MCF 10A (cell line): ENCODE measurements at places on chromosomes 3 and 15.

- H3K36me3 ChIP-seq = no peaks in the 10 kb centered on the region
- H3K27ac ChIP-seq = no peak overlapping the region
- no peak overlapping the region for H3K4me3 ChIP-seq
- DNase-seq = no peak
These were observed 242.8 kb downstream of the TBL1XR1 start for GRCh38 chr3:176954517-176954916.

DNA sequence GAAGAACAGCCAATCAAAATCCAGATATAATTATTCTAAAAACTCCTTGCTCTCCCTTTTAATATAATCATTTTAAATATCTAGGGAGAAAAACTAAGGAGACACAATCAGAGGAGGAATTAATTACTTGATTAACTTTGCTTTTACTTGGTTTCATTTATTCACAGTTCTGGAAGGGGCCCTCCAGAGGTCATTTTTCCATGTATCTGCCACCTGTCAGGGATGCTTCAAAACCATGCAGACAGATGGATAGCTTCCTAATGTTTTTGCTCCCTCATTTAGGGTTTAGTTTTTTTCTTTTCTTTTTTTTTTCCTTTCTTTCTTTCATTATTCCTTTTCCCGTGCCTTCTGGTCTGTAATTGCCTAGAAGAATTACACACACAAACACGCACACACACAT is 438.1 kb upstream of the ARPP21 start:
- H3K4me1 ChIP-seq = peaks cover 13% of the 10 kb centered on the region
- no peaks in the 10 kb centered on the region for H3K36me3 ChIP-seq
- H3K27me3 ChIP-seq = no peaks in the 10 kb centered on the region
- DNase-seq = no peak
- H3K4me3 ChIP-seq = no peak overlapping the region

DNA sequence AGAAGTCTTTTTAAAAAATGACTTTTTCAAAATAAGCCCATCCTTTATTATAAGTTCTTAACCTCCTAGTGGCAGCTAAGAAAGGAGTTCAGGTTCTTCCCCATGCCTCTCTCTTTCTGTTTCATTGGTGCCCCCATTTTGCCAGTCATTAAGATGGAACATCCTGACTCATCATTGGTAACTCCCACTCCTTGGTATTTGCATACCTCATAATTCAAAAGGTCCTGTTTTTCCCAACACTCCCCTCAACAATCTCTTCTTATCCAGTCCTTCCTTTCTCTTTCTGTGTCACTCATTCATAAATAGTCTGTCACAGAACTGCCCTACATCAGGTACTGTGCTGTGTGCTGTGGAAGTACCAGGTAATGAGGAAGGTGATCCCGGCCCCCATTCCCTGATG is 394.0 kb downstream of the FOXP1 start:
- no peak for DNase-seq
- H3K4me1 ChIP-seq = peaks cover 12% of the 10 kb centered on the region
- H3K4me3 ChIP-seq = no peak overlapping the region
- no peaks in the 10 kb centered on the region for H3K27me3 ChIP-seq

DNA sequence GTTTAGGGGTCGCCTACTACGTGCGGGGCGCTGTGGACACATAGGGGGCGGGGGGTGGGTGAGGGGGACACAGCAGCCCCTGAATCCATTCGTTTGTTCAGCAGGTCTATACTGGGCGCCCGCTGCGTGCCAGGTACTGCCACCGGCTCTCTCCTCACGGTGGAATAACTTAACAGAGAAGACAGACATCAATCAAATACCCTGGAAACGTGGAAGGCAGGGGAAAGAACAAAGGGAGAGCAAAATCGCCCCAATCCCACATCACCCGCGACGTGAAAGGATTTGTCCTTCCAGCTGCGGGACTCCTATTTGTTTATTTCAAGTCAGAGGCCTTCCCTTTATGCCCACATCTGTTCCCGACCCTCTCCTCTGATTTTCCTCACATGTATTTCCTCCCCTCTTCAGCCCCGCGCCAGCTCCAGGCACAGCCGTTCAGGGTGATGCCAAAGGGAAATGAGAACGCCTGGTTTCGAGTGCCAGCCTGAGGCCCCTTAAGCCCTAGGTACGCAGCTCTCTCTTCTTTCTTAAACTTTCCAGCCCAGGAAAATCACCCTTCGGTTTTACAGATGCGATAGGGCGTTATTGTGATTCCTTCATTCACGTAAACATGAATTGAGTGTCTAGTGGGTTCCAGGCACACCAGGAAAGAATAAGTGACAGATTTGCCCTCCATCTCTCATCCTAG is 726 bp upstream of the PROK2 start:
- no peaks in the 10 kb centered on the region for H3K4me1 ChIP-seq
- no peak overlapping the region for H3K4me3 ChIP-seq
- peaks cover 67% of the 10 kb centered on the region for H3K27me3 ChIP-seq
- no peak for DNase-seq
- H3K27ac ChIP-seq = no peak overlapping the region
- H3K36me3 ChIP-seq = peaks cover 7% of the 10 kb centered on the region

GRCh38 chr15:22903961-22904534 is 65.6 kb downstream of the NIPA2 start:
- no peaks in the 10 kb centered on the region for H3K27me3 ChIP-seq
- H3K4me3 ChIP-seq = no peak overlapping the region
- DNase-seq = no peak

GRCh38 chr3:14554715-14555114 is 14.6 kb upstream of the GRIP2 start:
- no peak overlapping the region for H3K4me3 ChIP-seq
- DNase-seq = peak; percentile 40
- H3K27ac ChIP-seq = no peak overlapping the region
- peaks cover 16% of the 10 kb centered on the region for H3K4me1 ChIP-seq
- peaks cover 6% of the 10 kb centered on the region for H3K36me3 ChIP-seq
- H3K27me3 ChIP-seq = peaks cover 20% of the 10 kb centered on the region

DNA sequence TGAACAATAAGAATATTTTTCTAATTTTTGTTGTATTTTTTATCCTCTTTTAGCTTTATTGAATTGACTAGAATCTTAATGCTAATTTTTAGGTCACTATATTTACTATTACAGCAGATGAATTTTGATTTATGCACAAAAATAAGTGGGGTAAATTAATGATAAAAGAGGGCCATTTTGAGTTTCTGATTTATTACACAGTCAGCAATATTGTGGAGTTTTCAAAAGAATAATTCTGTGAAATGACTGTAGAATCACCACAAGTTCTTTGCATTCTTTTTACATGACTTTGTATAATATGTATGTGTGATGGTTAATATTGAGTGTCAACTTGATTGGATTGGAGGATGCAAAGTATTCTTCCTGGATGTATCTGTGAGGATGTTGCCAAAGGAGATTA is 812.4 kb upstream of the DPPA4 start:
- no peak overlapping the region for H3K27ac ChIP-seq
- no peaks in the 10 kb centered on the region for H3K4me1 ChIP-seq

GRCh38 chr3:154936196-154936595 is 143.9 kb upstream of the MME start:
- no peak for DNase-seq
- H3K36me3 ChIP-seq = no peaks in the 10 kb centered on the region
- peaks cover 15% of the 10 kb centered on the region for H3K4me1 ChIP-seq
- H3K27ac ChIP-seq = no peak overlapping the region

DNA sequence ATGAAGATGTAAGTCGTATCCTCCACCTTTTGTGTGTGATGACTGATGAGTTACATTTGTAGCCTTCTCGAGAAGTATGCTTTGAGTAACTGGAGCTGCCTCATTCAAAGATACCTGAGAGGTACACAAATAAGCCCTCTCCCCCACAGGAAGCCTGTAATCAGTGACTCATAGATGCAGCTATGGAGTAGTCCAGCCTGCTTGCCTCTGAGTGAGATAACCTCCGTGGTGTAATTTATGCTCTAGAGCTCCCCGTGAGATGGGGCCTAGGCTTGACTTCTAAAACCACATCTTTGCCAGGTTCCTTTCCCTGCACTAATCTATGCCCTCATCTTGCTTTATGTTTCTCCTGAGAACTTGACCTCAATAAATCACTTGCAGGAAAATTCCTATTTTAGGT is 291.7 kb downstream of the SUCLG2 start:
- H3K27me3 ChIP-seq = no peaks in the 10 kb centered on the region
- peak; percentile 11 for DNase-seq
- H3K36me3 ChIP-seq = no peaks in the 10 kb centered on the region

DNA sequence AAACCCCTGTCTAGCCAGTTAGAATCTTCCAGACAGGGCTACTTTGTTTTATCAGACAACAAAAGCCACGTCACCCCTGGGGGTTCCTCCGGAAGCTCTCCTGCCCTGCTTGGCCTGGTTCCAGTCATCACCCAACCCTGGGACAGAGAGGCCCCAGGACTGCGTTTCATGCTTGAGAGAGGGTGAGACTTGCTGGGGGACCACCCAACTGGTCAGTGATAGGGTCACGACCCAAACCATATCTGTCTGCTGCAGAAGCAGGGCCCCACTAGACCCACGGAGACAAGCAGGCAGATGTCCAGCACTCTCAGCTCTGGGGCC is 1.2 kb downstream of the NT5DC2 start:
- H3K4me3 ChIP-seq = peak overlapping the region; percentile 72
- DNase-seq = peak; percentile 15
- H3K27me3 ChIP-seq = no peaks in the 10 kb centered on the region
- H3K36me3 ChIP-seq = peaks cover 8% of the 10 kb centered on the region

DNA sequence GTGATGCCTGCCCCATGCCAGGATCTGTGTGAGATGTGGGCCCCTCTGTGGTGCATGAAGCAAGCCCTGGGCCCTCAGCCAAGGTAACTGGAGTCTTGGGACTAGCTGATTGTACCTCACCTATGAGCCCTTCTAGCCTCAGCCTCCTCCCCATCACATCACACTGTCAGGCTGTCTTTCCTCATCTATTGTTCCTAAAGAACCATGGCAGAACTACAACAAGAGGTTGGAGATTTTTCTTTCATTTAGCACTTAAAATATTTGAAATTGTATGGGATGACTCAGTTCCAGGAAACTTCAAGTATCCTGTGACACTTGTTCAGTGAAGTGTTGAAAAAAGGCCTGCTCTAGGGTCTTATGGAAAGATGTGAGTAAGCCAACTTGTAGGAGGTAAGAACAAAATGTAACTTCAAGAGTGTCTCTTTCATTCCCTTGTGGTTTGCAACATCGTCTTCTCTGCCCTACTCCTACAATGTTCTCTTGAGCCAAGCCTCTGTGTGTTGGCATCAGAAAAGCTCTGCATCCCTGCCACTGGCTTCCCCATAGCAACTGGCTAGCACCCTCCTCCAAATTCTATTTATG is 58.7 kb upstream of the TIPARP start:
- H3K27ac ChIP-seq = peak overlapping the region; percentile 23
- H3K36me3 ChIP-seq = no peaks in the 10 kb centered on the region
- H3K4me3 ChIP-seq = no peak overlapping the region
- peak; percentile 55 for DNase-seq
- no peaks in the 10 kb centered on the region for H3K27me3 ChIP-seq
- peaks cover 23% of the 10 kb centered on the region for H3K4me1 ChIP-seq

DNA sequence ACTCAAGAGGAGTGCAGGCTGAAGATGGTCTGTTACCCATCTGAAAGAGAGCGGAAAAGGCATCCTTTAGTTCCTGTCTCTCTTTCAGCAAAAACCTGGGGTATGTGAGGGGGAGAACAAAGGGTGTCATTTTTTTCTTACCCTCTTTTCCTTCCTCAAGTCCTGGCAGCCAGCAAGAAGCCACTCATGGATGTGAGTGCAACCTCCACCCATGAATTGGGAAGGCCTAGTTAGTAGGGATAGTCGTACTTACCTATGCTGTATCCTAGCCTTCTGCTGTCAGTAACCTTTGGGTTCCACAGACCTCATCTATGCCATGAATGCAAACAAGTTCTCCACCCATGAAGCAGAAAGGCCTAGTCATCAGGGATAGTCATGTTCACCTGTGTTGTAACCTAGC is 472.8 kb downstream of the ZIC1 start:
- H3K27ac ChIP-seq = no peak overlapping the region
- no peak overlapping the region for H3K4me3 ChIP-seq
- no peaks in the 10 kb centered on the region for H3K36me3 ChIP-seq
- no peak for DNase-seq

DNA sequence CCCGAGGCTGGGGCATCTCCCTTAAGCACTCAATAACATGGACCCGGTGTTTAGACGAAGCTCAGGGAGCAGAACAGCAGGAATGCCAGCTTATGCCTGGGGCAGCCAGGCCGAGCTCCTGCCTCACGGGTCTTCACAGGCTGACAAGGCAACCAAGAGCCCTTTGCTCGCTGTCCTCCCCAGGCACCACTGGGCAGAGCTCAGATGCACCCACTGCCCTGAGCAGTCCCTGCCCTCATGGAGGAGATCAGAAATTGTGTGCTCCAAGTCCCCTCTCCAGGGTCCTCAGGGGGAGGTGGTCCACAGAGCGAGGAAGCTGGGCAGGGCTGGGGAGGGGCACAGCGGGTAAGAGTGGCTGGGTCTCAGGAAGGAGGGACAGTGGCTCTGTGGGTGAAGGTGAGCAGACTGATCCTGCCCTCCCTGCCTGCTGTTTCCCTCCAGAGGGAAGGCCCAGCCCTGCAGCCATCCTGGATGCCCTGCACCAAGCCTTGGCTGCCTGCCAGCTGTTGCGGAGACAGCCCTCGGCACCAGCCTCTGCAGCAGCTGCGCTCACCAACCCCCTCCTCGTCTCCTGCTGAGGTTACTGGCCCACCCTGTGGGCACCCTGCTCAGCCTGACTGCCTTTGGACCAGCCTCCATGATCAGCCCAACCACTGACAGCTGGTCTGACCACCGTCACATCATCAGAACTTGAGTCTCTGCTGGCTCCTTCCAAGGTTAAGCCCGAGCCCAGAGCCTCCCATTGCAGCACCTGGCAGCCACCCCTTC is 21.1 kb upstream of the GP9 start:
- peak; percentile 40 for DNase-seq
- H3K4me3 ChIP-seq = no peak overlapping the region
- peaks cover 6% of the 10 kb centered on the region for H3K36me3 ChIP-seq
- peaks cover 12% of the 10 kb centered on the region for H3K27me3 ChIP-seq
- H3K27ac ChIP-seq = no peak overlapping the region
- H3K4me1 ChIP-seq = no peaks in the 10 kb centered on the region

GRCh38 chr15:85314146-85314545 is 66.3 kb upstream of the AKAP13 start:
- H3K4me3 ChIP-seq = no peak overlapping the region
- no peaks in the 10 kb centered on the region for H3K27me3 ChIP-seq
- H3K27ac ChIP-seq = no peak overlapping the region

DNA sequence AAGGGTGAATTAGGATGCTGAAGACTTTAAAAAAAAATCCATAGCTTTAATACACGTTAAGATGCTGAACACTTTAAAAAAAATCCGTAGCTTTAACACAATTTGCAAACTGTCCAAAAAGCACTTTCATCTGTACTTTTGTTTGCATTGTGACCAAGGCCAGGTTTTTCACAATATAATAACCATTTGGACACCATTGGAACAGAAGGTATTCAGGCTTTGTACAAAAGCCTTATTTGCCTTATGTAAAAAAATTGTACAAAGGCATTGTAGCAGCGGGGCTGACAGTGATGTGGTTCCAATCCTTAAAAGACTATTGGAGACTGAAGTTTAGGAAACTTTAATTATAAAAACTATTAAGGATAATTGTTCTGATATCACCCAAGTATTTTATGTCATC is 15.2 kb upstream of the ICE2 start:
- H3K4me1 ChIP-seq = no peaks in the 10 kb centered on the region
- no peak overlapping the region for H3K4me3 ChIP-seq
- no peak overlapping the region for H3K27ac ChIP-seq
- H3K27me3 ChIP-seq = no peaks in the 10 kb centered on the region
- no peaks in the 10 kb centered on the region for H3K36me3 ChIP-seq
- no peak for DNase-seq
